ENCODE measurements at places on chromosomes 7 and 10.

GRCh38 chr10:20972925-20973324, 75.8 kb upstream of the NEBL start:
- no peak for DNase-seq

- peak; percentile 8 for DNase-seq
These were observed 119.4 kb downstream of the VIPR2 start for GRCh38 chr7:159025161-159025779.

- no peak for DNase-seq
These were observed 51.8 kb downstream of the SUGCT start for GRCh38 chr7:40186586-40186985.

GRCh38 chr10:90775351-90776028, 82.3 kb downstream of the HTR7 start:
- DNase-seq: peak; percentile 40

DNA sequence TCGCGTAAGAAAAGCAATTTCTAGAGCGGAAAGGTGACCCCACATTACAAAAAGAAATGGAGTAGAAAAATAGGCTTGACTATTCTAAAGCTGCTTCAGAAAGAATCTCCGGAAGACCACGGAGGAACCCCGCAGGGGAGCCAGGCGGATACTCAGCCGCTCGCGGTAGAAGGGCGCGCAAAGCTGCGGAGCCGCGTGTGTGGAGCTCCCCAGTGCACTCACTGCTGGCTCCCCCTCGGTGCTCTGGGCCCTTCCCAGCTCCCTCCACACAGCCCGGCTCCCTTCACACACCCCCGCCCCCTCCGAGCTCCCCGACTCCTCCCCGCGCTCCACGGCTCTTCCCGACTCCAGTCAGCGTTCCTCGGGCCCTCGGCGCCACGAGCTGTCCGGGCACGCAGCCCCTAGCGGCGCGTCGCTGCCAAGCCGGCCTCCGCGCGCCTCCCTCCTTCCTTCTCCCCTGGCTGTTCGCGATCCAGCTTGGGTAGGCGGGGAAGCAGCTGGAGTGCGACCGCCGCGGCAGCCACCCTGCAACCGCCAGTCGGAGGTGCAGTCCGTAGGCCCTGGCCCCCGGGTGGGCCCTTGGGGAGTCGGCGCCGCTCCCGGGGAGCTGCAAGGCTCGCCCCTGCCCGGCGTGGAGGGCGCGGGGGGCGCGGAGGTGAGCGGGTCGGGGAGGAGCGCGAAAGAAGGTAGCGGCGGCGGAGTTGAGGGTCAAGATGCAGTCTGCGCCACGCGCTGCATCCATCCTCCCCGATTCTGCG, at the start of gene STEAP2:
Gene STEAP2 (plus strand): TSS at position 350 of the 758 bp plus-strand sequence. CDS start 13,343 bp downstream, outside the sequence.
- DNase-seq: peak; percentile 94

- peak; percentile 70 for DNase-seq
These were observed 10.2 kb upstream of the ZFYVE27 start for GRCh38 chr10:97726636-97727178.

GRCh38 chr7:22578007-22578733, 78.2 kb upstream of the STEAP1B start:
- no peak for DNase-seq

GRCh38 chr10:27158421-27158820, 3.3 kb downstream of the MASTL start:
- no peak for DNase-seq

- no peak for DNase-seq
These were observed 334.6 kb downstream of the CRPPA start for GRCh38 chr7:16086743-16087142.

DNA sequence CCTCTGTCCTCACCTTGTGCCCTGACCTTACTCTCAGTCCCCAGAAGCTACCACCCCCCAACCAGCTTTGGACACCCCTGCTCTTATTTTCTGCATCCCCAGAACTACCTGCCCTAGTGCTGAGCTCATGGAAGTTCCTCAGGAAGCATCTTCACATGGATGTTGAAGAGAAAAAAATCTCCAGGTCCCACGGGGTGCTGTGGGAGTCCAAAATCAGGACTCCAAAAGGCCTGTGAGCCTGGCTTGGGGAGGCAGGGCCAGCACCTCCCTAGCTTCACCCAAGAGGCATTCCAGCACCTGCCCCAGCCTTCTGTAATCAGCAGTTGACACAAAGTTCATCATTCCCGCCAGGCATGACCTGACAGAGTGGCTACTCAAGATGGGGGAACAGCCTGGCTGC, 20.7 kb upstream of the GDF10 start:
- DNase-seq: no peak

- peak; percentile 96 for DNase-seq
These were observed at the start of gene EBF3 for GRCh38 chr10:129963641-129964501. Gene EBF3, minus strand, starts transcription at chr10:129964274. Its CDS starts 506 bp downstream, at chr10:129963768.

DNA sequence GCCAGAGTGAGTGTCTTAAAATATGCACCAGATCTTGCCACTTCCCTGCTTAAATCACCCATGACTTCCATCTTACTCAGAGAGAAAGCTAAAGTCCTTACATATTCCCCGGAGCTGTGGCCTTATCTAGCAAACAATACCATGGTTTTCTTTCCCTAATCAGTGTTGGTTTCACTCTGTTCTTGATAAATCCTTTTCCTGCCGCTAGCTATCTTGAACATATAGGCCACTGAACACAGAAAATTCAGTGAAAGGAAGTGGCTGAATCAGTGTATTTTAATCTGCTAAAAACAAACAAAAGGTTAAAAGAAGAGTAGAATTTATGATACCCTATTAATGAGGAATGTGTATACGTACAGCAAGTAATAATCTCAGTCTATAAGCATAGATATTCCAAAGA, 42.0 kb upstream of the JAZF1 start:
- no peak for DNase-seq

DNA sequence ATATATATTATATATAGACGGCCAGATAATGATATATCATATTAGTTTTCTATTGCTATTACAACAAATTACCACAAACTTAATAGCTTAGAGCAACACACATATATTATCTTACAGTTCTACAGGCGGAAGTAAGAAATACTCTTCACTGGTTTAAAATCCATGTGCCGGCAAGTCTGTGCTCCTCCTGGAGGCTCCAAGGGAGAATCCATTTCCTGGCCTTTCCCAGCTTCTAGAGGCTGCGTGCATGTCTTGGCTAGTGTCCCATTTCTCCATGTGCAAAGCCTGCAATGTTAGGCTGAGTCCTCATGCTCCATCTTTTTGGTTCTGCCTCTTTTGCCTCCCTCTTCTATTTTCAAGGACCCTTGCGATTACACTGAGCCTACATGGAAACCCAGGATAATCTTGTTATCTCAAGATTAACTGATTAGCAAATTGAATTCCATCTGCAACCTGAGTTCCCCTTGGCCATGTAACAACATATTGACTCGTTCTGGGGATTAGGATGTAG, 23.9 kb upstream of the PNLIPRP3 start:
- DNase-seq: no peak

- DNase-seq: no peak
These were observed 26.3 kb upstream of the FAM13C start for GRCh38 chr10:59388671-59388976.

DNA sequence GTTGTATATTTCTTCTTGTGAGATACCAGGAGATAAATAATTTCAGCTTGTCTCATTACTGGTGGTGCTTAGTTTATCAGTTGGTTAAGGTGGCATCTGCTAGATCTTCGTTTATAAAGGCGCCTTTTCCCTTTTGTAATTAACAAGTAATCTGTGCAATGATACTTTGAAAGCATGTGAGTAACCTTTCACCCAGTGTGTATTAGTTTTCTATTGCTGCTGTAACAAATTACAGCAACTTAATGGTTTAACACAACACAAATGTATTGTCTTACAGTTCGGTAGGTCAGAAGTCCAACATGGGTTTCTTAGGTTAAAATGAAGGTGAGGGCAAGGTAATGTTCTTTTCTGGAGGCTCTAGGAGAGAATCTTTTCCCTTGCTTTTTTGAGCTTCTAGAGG, 30.5 kb downstream of the KAT6B start:
- no peak for DNase-seq
